Stimulated activated CD4-positive, alpha-beta T cell treated with anti-CD3 and anti-CD28 coated beads, Interleukin-15, amount 100 ng/mL, for 24 hours (primary cell): ENCODE measurements at places on chromosomes 12 and 14.

DNA sequence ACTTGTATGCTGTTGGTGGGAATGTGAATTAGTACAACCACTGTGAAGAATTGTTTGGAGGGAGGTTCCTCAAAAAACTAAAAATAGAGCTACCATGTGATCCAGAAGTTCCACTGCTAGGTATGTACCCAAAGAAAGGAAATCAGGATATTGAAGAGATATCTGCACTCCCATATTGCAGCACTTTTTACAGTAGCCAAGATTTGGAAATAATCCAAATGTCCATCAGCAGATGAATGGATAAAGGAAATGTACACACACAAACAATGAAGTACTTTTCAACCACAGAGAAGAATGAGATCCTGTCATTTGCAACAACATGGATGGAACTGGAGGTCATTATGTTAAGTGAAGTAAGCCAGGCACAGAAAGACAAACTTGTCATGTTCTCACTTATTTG is 25.9 kb downstream of the TIGAR start:
- no peak for DNase-seq

DNA sequence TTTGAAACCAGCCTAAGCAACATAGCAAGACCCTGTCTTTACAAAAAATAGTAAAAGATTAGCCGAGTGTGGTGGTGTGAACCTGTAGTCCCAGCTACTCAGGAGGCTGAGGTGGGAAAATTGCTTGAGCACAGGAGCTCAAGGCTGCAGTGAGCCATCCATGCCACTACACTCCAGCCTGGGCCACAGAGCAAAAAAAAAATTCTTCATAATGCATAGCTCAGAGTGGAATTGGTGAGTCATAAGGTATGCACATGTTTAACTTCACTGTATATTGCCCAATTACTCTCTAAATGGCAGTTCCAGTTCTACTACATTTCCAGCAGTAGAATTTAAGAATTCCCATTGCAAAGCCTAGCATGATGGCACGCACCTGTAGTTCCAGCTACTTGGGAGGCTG is 26.8 kb upstream of the CLIP1 start:
- peak; percentile 36 for DNase-seq

- no peak for DNase-seq
These were observed 344.9 kb downstream of the FSCB start for GRCh38 chr14:44162197-44162596.

DNA sequence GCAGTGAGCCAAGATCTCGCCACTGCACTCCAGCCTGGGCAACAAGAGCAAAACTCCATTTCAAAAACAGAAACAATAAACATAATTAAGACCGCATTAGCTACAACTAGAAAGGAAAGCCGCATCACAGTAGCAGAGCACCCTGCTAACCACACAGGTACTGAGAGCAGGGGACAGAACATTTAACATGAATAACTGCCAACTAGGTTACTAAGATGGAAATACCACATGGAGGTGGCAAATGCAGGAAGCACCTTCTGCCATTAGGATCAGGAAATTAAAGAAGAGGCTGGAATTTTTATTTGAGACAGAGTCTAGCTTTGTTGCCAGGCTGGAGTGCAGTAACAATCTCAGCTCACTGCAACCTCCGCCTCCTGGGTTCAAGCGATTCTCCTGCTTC is 41.9 kb downstream of the CDC42BPB start:
- DNase-seq, result no peak

GRCh38 chr14:104585966-104586697 is 6.6 kb downstream of the C14orf180 start:
- no peak for DNase-seq

GRCh38 chr12:1528791-1529190 is 65.6 kb downstream of the FBXL14 start:
- DNase-seq, result no peak

GRCh38 chr14:26190646-26191045 is 407.2 kb downstream of the NOVA1 start:
- no peak for DNase-seq

GRCh38 chr14:103736546-103737431 is 21.2 kb downstream of the ZFYVE21 start:
- DNase-seq, result no peak

DNA sequence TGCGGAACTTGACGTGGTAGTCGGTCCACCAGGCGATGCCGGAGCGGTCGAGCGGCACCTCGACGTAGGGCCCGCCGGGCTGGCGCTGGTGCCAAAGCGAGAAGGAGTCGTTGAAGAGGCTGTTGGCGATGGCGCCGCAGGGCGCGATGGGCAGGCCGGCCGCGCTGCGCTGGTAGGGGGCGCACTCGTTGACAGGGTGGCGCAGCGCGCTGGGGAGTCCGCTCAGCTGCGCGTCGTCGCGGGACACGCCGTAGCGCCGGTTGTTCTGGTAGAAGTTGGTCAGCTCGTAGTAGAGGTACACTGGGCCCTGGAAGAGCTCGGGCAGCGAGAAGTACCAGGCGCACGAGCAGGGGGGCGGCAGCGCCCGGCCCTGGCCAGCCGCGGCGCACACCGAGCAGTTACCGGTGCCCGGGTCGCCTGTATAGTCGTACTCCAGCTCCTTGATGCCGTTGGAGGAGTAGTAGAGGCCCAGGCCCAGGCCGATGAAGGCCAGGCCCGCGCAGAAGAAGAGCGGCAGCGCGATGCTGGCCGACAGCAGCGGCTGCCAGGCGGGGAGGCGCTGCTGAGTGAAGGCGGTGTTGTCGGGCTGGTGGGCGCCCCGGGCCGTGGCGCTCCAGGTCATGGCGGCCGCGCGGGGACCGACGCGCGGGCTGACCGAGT is 482 bp downstream of the TMEM30B start:
- DNase-seq, result peak; percentile 84

GRCh38 chr12:12133785-12134184 is 63.0 kb downstream of the BCL2L14 start:
- no peak for DNase-seq

- DNase-seq, result no peak
These were observed 22.2 kb downstream of the GRIN2B start for GRCh38 chr12:13959131-13959723.

DNA sequence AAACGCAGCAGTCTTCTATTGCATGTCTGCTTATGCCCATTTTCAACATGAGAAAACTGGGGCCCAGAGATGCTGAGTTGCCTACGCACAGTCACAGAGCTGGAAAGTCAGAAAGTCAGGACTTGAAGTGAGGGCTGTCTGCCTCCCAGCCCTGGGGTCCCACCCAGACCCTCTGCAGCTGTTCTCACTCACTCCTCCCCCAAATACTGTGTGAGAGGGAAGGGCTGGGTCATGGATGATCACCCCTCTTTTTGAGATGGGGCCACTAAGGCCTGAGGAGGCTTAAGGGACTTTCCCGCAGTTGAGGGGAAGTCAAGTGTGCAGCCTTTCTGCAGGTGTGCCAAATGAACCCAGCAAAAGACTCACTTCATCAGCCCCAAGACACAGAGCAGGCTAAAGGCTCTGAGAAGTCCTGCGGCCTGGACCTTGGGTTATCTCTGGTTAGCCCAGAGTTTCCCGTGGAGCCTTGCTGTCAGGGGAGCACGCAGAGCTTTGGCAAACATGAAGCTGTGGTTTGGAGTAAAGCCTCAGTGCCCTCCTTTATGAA is 18.7 kb downstream of the DTX1 start:
- DNase-seq, result no peak

- no peak for DNase-seq
These were observed 201.6 kb downstream of the RAD51B start for GRCh38 chr14:68020999-68021663.

- DNase-seq, result no peak
These were observed 4.4 kb downstream of the ZNF219 start for GRCh38 chr14:21093769-21094681.

DNA sequence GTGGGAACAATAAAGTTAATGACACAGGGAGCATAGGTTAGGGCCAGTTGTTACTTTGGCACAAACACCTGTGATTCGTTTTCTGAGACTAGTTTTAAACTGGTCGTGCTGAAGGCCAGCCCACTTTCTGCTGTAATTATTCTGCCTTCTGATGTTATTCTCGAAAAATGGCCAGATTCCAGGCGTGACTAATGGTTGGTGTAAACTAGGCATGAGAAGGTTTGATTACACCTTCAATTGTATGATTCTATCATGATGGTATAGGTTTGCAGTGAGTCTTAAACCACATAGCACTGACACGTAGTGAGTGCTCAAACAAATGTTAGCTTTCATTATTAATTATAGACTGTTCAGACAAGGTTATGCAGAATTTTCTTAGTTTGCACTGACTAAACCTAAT is 39.0 kb downstream of the CKB start:
- no peak for DNase-seq

- DNase-seq, result no peak
These were observed 36.8 kb downstream of the PAPOLA start for GRCh38 chr14:96538990-96539317.

DNA sequence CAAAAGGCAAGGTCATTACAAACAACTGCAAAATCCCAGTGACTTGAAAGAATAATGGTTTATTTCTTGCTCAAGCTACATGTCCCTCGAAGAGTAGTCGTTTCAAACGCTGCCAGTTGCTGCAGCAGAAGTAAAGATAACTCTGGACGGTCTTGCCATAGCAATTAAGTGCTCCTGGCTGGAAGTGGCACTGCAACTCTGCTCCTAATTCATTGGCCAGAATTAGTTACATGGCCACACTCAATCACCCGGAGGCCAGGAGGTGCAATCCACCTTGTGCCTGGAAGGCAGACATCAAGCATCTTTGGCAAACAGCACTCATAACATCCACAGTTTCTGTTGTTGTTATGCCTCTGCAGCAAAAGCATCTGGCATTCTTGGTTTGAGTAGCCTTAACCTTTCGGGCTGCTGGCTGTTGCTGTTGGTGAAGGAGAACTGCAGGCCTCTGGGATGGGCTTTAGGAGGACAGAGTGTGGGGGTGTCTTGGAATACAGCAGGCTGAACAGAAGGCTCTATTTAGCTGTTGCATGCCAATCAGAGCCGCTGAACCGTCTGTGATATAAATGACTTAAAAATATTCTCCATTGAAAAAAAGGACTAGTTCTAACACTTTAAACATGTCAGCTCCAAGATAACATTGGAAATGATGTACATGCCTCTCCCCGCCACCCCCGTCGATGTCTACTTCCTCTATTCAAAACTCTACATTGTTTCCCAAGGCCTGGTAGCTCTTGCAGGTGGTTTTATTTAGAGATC is 123.5 kb upstream of the DYRK2 start:
- DNase-seq, result no peak

DNA sequence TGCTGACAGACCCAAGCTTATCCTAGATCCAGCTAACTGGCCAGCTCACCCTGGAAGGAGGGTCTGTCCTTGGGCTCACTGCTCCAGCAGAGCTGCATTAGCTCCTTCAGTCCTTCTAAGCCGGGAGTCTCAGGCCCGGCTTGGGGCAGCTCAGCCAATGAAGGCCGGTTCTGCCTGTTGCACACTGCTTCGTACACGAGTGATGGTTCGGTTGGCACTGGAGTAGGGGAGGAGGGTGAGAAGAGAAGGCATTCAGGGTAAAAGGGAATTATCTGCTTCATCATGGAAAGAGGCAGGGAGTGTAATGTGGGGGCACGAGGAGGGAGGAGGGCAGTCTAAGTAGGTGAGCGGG is 2.0 kb downstream of the RIPK3 start:
- no peak for DNase-seq

DNA sequence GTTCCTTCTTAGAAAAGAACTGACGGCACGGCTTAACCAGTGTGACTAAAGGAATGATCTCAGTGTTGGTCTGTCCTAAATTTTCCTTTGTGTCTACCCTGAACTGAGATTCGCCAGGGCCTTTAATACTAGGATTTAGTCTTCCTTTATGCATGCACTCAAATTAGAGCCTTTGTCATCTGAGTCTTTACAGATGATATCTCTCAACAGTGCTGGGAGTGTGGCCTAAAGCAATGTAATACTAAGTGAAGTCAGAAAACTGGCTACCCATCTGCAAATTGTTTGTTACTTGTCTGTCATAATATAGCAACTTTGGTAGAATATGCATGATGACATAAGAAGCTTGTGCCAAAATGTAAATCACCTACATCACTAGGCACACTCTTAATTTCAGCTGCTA is 95.4 kb downstream of the PTPRO start:
- DNase-seq, result no peak

- no peak for DNase-seq
These were observed 3.6 kb upstream of the ELK3 start for GRCh38 chr12:96190413-96191108.

GRCh38 chr14:78278464-78279250 is 108.5 kb downstream of the NRXN3 start:
- DNase-seq, result no peak

DNA sequence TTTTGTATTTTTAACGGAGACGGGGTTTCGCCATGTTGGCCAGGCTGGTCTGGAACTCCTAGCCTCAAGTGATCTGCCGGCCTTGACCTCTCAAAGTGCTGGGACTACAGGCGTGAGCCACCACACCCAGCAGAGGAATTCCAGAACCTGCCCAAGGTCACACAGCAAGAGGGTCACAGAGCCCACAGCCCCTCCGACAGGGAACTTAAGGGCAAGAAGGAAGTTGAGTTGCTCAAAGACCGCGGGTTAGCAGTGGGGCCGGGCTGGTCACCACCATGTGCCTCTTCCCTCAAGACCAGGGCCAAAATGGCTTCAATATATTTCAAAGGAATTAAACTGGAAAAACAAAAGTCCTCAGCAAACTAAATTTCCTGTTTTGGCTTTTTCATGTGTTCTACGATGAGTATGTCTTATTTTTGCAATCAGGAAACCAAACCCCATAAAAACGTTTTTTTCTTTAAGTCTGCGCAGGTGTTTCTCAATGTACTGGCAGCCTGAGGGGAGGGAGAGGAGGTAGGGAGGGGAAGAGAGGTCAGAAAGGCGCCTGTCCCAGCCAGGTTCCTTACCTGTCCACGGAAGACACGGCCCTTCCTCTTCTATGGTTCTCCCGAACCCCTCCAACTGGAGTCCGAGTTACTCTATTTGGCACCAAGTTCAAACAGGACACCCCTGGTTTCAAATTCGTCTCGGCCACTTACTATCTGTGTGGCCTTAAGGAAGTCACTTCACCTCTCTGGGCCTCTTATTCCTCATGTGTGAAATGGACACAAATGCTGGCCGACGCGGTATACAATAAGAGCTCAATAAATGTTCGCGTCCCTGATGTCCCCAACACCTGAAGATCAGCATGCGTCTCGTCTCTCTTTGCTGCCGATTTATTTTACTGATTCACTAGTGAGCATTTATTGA is 778 bp downstream of the SLC8B1 start:
- peak; percentile 13 for DNase-seq

DNA sequence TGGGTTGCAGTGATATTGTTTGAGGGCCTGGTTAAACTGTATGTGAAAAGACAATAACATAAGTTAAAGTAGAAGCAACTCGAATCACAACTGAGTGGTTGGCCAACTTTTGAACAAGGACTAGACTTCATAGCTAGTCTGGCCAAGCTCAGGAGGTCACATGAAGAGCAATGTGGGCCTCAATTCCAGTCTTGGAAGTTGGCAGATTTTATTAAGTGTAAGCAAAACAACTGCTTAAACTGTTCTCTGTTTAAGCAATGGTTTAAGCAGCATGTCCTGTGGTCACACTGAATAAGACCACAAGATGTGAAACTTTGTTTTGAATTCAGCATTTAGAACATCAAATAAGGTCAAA is 100.4 kb downstream of the TMTC3 start:
- no peak for DNase-seq

- DNase-seq, result no peak
These were observed 155.5 kb downstream of the ANO2 start for GRCh38 chr12:5789469-5789968.

GRCh38 chr12:120925740-120926563 is 21.8 kb upstream of the SPPL3 start:
- no peak for DNase-seq
